ENCODE measurements at places on chromosomes 7 and 10.

DNA sequence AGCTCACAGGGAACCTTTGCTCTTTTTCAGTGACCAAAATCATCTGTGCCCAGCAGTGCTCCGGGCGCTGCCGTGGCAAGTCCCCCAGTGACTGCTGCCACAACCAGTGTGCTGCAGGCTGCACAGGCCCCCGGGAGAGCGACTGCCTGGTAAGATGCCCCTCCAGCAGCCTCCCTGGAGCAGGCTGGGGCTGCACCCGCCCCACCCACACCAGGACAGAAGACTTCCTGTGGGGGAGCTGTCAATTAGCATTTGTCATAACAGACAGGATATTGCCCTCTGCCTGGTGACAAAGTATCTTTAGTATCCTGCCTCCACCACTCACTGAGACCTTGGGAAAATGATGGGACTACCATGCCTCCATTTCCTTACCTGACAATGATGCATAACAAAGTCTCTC lies 133.7 kb downstream of the EGFR start:
- DNase-seq: no peak

DNA sequence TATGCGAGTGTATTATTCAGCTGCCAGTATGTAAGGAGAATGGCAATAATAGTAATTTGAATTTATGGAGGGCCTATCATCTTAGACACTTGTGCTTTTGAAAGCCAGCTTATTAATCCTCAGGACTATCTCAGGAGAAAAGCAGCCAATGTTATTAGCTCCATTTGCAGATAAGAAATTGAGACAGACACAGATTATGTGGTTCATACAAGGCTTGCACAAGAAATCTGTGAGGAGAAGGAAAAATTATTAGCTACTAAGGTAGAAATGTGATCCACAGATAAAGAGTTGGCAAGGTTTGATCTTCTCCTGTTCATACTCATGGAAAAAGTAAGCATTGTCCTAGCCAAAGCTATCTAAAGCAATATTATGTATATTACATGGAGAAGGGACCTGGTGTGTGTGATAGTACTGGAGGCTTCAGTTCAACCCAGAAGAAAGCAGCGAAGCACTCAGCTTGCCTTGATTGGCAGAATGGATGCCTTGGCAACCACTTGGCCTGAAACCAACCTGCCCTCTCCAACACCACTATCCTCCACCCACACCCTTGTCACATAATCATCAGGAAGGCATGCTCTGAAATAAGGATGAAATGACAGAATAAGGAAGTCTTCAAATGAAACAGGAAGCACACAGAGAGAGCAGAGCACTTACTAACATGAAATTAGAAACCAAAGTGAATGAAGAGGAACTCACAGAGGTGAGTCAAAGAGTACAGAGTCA lies 18.0 kb downstream of the MACC1 start:
- peak; percentile 68 for DNase-seq

DNA sequence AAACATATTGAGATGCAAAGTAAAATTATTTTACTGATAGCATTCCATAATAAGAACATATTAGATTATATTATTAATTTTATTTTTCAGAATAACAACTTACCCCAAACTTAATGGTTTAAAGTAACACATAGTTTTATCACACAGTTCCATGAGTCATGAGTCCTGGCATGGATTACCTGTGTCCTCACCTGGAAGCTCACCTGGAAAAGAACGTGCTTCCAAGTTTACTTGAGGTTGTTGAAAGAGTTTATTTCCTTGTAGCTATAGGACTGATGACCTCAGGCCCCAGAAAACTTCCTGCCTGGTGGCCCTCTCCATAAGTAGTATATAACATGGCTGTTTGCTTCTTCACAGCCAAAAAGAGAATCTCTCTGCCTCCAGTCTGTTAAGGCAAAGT lies 254.6 kb downstream of the TFEC start:
- no peak for DNase-seq

DNA sequence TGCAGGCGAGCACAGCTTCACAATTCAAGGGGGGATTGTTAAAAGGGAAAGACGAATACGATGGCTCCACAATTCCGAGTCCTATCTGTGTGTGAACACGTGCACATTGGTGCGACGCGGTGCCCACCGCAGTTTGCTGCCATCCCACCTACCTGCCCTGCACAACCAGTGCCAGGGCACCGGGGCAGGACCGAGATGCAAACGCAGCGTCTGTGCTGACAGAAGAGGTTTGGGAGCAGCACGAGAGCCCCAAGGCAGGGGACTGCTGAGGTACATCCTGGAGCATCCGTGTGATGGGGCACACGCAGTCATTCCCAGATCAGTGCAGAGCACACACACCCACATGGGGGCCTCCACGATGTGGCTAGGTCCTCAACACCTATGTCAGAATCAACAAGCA lies 221.3 kb downstream of the DNAJB6 start:
- no peak for DNase-seq

DNA sequence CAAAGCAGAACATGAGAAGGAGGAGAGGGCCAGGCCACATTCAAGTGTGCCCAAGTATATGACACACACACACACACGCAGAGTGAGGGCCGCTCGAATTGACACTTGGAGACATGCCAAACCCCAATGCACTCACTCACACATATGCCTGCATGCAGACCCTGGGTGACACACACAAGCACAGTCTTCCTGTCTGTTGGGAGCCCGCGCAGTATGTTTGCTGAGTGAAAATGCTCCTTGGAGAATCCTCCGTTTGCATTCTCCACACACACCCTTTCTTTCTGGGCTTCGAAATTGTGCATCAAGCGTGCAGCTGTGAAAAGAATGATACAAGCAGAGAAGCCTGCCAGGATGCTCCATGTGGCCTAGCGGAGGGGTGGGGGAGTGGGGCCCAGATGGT lies 120.9 kb downstream of the PLXNA4 start:
- peak; percentile 56 for DNase-seq

DNA sequence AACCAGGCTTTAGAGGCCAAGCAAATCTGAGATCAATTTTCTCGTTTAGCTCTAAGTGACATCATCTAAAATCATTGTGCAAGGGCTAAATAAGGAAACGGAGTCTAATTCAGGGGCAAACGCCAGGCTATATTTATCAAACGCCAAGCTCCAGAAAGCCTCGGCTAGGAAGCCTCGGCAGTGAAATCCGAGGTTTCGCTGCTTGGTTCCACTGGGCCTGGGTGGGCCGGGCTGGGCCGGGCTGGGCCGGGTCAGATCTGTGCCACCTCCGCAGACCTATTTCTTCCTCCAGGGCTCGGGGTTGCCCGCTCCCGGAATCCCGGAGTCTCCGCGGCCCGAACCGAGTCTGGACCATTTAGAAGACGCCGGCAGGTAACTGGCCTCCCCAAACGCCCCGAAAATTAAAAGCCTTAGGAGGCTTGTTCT lies 459 bp upstream of the FEZF1 start:
- DNase-seq: no peak
